Ascending aorta (tissue), 2 donors: ENCODE measurements at places on chromosomes 4 and X. TPM values are rescaled to one million over a fixed set of nuclear protein-coding genes. Genes with fewer than 3 reads are reported as not detected.

Gene MTTP
- 1.9 TPM for total RNA-seq

Gene NAT8L
- total RNA-seq: not detected

Gene CD40LG
- total RNA-seq: not detected

Gene DOCK11
- 23.0 TPM for total RNA-seq

Gene IL9R
- total RNA-seq: not detected

Gene EXOC1L
- not detected for total RNA-seq

Gene SYTL5
- total RNA-seq: not detected

Gene PPEF2
- total RNA-seq: not detected

Gene COL25A1
- total RNA-seq: 5.6 TPM

Gene BGN
- 1,387 TPM for total RNA-seq

Gene BTC
- 6.9 TPM for total RNA-seq

Gene PDE6B
- not detected for total RNA-seq

Gene C4orf54
- not detected for total RNA-seq

Gene TSPYL2
- total RNA-seq: 42.3 TPM

Gene MAGEA3
- not detected for total RNA-seq

Gene NLGN4X
- 1.4 TPM for total RNA-seq

Gene CT45A3
- total RNA-seq: not detected

Gene ZMYM3
- total RNA-seq: 12.5 TPM

Gene RPL36A
- 822 TPM for total RNA-seq

Gene UBQLN2
- total RNA-seq: 23.9 TPM

Gene PRPS2
- 46.2 TPM for total RNA-seq

Gene EDNRA
- 31.4 TPM for total RNA-seq

Gene PFKFB1
- total RNA-seq: not detected

Gene ERCC6L
- total RNA-seq: not detected

Gene RHOXF2
- not detected for total RNA-seq

Gene ARL9
- not detected for total RNA-seq

Gene RASGEF1B
- total RNA-seq: 8.4 TPM

Gene PNMA6E
- total RNA-seq: not detected

Gene TEX13D
- not detected for total RNA-seq

Gene SYP
- 0.53 TPM for total RNA-seq

Gene MAB21L2
- total RNA-seq: not detected

Gene RBMXL3
- not detected for total RNA-seq

Gene STAP1
- not detected for total RNA-seq

Gene UGT8
- not detected for total RNA-seq

Gene GPRIN3
- total RNA-seq: 2.1 TPM

Gene CTAG1A
- not detected for total RNA-seq

Gene RAI2
- 21.5 TPM for total RNA-seq

Gene CENPVL2
- total RNA-seq: not detected

Gene SH3D19
- total RNA-seq: 110 TPM

Gene PABPC5
- 0.75 TPM for total RNA-seq

Gene RIBC1
- total RNA-seq: not detected

Gene CCNB3
- 0.53 TPM for total RNA-seq

Gene NAA11
- total RNA-seq: not detected

Gene BMPR1B
- total RNA-seq: 3.8 TPM

Gene SPOCK3
- not detected for total RNA-seq
